ENCODE measurements at places on chromosomes 7 and 10.

GRCh38 chr7:42624471-42624870 is 287.4 kb downstream of the C7orf25 start:
- DNase-seq, result no peak

DNA sequence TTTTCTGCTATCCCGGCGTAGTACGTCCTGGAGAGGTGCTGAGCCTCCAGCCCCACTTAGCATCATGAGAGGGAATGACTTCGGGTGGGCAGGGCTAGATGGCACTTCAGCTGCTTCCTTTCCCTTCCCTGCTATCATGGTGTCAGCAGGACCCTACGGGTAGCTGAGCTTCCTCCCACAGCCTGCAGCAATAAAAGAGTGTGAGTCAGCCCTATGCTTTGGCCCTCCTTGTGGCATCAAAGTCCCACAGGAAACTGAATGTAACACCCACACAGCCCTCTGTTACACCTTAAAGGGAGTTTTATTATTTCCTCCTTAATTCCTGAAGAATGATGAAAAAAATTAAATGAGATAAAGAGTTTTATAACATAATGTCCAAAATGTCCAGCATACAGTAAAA is 458.1 kb downstream of the RPS24 start:
- DNase-seq, result no peak

DNA sequence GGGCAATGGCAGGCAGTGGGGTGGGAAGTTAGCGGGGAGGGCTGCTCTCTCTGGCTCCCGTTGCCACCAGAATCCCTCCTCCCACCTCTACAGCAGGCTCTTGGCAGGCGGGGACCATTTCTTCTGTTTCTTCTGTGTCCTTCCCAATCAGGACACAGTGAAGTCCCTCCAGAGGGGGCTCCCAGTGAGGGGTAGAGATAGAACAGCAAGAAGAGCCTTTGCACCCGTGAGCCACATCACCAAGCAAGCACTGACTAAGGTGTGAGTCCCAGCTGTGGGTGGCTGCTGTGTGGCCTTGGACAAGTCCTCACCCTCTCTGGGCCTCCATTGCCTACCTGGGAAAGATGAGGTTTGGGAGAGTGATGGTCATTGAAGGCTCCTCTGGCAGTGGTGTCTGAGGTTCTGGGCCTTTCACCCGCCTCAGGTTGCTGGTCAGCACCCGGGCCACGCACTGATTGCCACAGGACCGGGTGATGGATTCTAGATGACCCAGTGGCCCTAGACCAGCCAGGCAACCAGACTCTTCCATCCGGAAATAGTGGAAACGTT is 26.0 kb upstream of the PCBD1 start:
- DNase-seq, result no peak

DNA sequence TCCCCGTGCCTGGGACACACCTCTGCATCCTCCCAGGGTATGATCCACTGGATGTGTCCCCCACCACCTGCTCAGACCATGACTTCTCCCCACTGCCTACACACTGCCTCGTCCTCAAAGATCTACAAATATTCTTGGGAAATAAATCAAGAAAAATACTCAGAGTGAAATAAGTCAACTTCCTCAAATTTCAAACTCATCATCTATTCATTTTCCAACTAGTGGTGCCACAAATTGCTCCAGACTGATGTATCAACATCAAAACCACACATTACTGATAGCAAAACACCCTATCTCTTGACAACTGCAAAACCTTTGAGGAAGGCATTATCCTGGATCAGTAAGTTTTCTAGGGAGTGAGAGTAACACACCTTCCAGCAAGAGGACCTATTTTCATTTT is 87.7 kb downstream of the GRB10 start:
- peak; percentile 52 for DNase-seq

DNA sequence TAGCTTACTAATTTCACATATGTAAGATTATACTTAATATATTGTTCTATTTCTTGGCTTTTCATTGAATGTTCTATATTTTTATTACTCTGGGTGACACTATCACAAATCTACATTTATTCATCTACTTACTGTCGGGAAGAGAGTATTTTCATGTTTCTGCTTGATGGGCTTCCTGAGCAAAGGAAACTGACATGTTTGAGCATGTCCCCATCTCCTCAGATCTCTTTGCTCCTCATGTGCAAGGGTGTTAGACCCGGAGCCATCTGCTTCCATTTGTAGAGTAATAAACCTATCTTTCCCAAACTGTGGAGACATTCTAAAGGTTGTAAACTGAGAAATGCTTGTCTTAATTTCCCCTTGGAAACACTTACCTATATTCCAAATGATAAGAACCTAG is 103.5 kb downstream of the LSMEM1 start:
- DNase-seq, result no peak
